Activated T-cell treated with anti-CD3 and anti-CD28 coated beads, Interleukin-2, amount 50 U/mL, for 1 hour (primary cell): ENCODE measurements at places on chromosomes 7 and 10.

DNA sequence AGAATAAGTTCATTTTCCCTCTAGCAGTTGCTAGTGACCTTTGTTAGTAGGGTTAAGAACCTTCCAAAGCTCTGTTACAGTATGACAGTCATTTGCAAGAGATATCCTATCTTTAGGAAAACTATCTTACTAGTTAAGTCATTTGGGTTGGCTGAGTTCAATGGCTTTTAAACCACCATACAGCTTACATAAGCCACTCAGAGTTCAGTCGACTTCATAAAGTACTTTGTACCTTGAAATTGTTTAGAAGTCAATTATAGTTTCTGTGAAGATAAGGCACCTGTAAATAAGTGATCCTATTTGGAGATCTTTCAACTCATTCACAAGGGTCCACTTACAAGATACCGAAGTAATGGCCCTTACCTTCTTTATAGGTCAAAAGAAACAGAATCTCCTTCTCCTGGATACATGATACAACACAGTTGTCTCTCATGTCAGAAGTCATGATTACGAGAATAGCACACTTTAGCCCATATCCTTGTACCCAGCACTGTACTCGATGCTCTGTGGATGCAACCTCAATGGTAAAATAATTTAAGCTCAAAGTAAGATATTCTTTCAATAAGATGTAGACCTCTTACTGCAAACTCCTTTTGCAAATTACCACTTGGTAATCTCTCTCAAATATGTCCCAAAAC lies 11.9 kb upstream of the ABCC2 start:
- no peak for DNase-seq

DNA sequence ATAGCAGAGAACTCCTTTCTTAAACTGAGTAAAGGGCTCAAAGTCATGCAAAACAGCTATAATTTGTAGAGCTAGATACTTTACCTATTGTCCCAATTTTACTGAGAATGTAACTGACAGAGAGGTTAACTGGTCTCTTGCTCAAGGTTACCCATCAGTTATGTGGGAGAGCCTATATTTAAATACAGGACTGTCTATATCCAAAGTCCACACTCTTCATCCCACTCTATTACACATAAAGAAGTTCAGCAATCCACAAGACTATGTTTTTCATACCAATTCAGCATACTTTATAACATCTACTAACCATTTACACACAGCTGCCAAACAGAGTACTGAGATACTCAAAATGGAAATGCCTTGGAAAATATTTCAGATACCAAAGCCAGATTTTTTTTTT lies 100.2 kb downstream of the MICU1 start:
- DNase-seq = no peak

DNA sequence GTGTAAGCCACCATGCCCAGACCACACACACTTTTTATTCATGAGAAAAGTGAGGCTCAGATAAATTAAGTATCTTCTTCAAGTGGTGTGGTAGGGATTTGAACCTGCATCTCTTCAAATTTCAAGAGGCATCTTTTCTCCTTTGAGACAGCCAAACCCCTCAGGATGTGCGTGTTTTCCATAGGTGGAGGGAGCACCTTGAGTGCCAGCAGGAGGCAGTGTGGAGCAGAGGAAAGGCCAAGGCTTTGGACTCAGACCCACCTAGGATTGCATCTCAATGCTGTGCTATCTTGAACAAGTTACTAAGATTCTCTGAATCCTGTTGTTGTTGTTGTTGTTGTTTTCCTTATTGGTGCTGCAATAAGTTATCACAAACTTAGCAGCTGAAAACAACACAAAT lies 40.2 kb upstream of the MYL10 start:
- no peak for DNase-seq

GRCh38 chr7:88167223-88167622 lies 52.6 kb downstream of the SRI start:
- DNase-seq = no peak

GRCh38 chr7:24877790-24878311 lies 102.1 kb downstream of the OSBPL3 start:
- DNase-seq = no peak

DNA sequence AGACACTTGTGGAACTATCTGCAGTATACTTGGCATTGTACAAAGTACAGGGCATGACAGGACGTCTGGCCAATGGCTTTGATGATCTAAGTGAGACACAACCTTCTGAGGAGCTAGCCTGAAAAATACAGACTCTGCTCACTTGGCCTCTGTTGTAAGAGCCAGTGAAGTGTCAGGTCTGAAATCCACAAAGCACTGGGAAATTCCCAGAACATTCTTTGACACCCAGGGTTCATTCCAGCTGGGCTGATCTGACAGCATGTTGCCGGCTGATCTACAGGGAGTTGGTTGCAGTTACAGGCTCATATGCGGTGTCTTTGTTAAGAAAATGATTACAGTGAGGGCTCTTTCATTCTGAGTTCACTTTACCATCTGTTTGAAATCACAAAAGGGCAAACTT lies 354.6 kb downstream of the PHF14 start:
- DNase-seq = no peak

- DNase-seq = no peak
These were observed 7.3 kb downstream of the FGFBP3 start for GRCh38 chr10:91901784-91902677.

GRCh38 chr10:33229252-33229948 lies 105.1 kb downstream of the NRP1 start:
- no peak for DNase-seq

- no peak for DNase-seq
These were observed 4.2 kb upstream of the TCAF1 start for GRCh38 chr7:143906151-143906550.

DNA sequence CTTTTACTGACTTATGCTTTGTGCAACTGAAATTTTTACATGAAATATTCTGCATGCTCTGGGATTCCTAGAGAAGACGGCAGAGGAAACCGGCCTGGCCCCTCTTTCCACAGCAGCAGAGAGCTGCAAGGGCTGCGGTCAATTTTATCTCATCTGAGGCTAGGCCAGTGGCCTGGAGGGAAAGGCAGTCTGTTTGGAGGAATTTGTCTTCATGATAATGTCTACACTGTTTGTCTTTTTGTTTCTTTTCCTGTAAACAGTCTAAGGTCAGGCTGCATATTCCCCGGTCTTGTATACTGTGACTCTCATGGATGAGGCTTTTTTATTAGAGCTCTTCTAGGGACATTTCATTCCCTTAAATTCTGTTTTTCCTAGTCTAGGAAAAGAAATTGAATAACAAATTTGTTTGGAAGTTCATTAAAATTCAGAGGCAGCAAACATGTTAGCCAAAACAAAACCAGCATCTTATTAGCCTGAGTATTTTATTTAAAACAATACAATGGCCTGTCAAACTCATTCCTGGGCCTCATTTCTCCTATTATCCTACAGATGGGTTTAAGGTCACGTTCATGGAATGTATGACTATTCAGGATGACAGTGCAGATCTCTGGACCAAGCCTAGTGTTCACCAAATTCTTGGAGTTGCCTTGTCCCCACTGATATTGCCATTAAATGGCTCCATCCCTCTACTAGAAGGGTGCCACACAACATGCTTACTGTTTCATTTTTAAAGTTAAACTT lies 26.4 kb downstream of the LAMB4 start:
- no peak for DNase-seq

DNA sequence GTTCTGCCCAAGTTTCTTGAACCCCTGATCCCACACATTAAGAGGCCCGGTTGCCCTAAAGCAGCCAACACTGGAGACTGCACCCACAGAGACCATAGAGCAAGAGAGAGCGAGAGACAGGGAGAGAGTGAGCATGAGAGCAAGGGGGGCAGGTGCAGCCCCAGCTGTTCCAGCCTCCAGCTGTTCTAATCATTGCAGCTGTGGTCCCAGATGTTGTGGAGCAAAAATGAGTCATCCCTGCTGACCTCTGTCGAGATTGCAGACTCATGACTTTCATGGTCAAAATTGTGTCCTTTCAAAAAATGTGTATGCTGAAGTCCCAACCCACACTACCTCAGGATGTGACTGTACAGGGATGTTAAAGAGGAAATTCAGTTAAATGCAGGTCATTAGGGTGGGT lies 143.9 kb upstream of the FRMD4A start:
- DNase-seq = no peak

- DNase-seq = no peak
These were observed 8.0 kb downstream of the SEPHS1 start for GRCh38 chr10:13340068-13340467.

DNA sequence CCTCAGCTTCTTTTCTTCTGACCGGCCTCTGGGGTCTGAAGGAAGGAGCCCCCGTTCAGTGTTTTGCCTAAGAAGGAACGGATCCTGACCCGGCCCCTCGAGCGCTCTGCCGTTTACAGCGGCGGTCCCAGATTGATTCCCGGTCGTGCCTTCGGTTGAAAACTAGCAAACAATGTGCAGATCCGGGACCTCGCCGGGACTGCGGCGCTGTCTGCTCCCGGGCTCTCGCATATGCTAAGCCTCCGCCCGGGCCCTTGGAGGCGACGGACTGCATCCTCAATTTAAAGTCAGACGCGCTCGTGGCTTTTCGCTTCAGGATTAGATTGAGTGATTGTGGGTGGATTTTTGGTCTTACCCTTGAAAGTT lies 559 bp downstream of the DBF4 start:
- DNase-seq = peak; percentile 53

- DNase-seq = no peak
These were observed 42.7 kb downstream of the LRRC18 start for GRCh38 chr10:48896756-48897440.

DNA sequence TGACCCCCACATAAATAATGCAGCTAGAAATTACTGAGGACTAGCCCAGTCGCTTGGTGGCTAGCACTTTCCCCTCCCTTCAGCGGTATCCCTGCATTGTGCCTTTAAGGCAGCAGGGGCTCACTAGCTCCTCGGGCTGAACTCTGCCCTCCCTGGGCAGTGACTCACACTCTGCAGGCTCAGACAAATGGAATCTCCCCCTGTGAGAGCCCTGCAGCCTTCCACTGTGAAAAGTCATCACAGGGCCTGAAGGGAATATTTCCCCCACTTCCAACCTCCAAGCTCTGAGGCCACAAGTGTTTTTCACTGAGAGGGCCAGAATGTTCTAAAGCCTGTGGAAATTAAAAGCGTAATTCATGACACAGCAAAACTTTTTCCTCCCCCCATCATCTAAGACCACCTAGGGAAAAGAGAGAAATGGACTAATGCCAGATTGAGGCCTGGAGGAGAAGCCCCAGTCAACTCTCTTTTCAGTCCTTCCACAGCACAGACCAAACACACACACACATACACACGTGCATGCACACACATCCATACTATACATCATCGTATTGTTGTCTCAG lies 93.6 kb upstream of the COL1A2 start:
- DNase-seq = no peak

- DNase-seq = no peak
These were observed 183.4 kb upstream of the BMPER start for GRCh38 chr7:33721895-33722294.

GRCh38 chr7:152859781-152860191 lies 100.2 kb downstream of the ACTR3B start:
- no peak for DNase-seq

- DNase-seq = no peak
These were observed 269.3 kb downstream of the POLR1F start for GRCh38 chr7:19439517-19439916.

- no peak for DNase-seq
These were observed 14.2 kb upstream of the EGFR start for GRCh38 chr7:55004579-55004978.

- DNase-seq = no peak
These were observed 48.0 kb upstream of the AQP1 start for GRCh38 chr7:30863706-30864035.

- no peak for DNase-seq
These were observed 157.0 kb upstream of the MKLN1 start for GRCh38 chr7:131170440-131171271.

DNA sequence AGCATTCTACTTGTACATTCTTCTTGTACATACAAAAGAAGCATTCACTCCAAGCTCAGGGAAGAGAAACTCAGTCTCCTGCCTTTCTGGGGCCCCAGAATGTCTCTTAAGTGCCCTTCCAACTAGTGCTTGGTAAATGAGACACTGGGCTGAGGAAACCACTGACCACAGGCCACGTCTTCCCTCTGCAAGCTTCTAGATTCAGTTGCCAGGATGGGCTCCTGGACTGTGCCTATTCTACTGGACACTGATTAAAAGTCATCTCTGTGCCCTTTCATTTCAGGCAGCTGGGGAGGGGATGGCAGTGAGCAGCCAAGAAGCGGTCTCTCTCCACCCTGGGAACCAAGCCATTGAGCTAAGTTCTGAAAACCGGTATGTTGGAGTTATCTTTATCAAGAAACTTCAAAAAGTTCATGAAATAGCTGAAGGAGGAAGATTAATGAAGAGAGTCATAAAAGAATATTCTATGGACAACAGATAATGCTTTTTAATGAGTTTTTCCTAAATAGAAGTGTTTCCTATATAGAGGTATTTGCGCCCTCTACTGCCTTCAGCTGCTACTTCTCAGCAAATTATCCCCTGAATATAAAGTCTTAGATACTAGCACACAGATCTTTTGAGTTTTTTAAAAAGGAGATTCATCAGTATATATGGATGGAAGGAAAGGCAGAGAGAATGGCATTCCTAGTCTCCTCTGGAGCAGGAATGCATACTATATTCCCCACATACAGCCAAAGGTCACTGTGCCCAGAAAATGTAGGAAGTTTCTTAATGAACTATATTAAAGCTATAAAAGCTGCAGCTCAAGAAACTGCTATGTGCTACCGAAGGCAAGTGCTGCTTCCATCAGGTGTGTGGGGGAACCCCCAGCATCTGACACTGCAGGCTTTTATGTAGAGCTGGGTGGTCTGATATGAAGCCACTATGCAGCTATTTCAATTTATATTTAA lies 8.4 kb upstream of the IFIT1B start:
- DNase-seq = no peak

DNA sequence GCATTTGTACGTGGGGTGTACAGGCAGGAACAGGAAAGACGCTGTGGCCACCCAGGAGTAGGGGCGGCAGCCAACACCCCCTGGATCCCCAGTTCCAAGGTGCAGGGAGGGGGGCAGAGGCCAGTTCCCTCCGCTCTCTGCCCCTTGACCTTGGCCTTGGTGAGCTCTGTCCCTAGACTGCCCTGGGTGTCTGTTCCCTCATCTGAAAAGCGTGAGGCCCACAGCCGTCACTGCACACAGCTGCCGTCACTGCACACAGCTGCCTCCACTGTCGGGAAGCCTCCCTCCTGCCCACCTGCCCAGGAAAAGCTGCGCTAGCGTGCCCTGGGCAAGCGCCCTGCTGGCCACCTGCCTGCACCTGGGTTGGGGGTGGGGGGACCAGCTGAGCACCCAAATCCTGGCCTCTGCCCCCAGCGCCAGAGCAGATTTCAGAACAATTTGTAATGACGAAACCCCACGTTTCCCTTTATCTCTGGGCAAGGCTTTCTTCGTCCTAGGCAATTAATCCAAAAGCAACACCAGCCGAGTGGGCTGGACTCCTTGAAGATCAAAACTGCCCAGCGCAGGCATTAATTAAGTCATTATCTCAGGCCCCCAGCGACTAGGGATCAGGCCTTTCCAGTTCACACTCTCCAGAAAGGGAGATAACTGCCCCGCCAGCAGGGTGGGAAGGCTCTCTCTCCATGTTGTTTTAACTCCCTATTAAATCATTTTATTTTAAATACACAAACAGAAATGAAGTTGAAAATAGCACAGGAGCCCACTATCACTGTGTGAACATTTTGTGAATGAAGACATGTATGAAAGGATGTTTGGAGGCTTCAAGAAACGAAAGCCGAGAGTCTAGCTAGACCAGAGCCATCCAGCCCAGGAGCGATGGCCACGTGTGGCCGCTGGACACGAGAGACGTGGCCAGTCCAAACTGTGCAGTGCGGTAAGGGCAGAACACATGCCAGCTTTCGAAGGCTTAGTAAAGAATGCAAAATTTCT lies 4.0 kb upstream of the PDGFA start:
- no peak for DNase-seq

- DNase-seq = no peak
These were observed 24.1 kb upstream of the CDCA7L start for GRCh38 chr7:21969822-21970221.

GRCh38 chr7:6252341-6252746 lies 20.1 kb downstream of the CYTH3 start:
- no peak for DNase-seq
